ENCODE measurements at places on chromosomes 7 and 10.

GRCh38 chr10:86665218-86665607 is 3.1 kb upstream of the LDB3 start:
- no peak for DNase-seq

DNA sequence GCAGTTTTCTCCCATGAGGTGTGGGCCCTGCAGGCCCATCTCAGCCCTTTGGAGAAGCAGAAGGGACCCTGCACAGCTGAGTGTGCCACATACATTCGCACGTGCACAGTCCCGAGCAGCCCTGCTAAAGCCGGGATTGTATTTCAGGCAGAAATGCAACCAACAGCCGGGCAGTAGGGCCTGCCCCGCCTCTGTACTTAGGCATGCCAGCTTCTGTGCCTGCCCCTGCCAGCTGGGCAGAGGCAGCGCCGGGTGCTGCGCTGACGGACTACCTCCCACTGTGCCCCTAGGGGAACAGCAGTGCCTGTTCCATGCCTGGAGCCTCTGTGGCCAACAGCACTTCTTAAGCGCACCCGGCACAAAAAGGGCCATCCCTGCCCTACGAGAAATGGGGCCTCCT is 170.3 kb downstream of the NEURL1 start:
- no peak for DNase-seq

DNA sequence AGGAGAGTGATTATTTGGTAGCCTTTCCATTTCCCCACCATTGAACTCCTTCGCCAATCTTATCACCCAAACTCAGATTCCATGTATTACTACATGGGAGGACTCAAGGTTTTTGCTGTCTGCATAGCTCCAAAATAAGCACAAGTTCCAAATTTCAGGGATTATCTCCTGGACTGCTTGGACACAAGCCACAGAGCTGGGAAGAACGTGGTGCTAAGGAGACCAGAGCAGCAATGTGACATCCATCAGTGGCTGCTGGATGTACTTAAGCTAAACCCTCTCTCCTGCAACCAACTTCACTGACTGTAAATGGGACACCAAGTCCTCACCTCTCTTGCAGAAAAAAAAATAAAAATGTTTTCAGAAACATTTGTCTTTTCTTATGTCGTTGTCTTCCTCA is 56.3 kb downstream of the NRP1 start:
- no peak for DNase-seq

DNA sequence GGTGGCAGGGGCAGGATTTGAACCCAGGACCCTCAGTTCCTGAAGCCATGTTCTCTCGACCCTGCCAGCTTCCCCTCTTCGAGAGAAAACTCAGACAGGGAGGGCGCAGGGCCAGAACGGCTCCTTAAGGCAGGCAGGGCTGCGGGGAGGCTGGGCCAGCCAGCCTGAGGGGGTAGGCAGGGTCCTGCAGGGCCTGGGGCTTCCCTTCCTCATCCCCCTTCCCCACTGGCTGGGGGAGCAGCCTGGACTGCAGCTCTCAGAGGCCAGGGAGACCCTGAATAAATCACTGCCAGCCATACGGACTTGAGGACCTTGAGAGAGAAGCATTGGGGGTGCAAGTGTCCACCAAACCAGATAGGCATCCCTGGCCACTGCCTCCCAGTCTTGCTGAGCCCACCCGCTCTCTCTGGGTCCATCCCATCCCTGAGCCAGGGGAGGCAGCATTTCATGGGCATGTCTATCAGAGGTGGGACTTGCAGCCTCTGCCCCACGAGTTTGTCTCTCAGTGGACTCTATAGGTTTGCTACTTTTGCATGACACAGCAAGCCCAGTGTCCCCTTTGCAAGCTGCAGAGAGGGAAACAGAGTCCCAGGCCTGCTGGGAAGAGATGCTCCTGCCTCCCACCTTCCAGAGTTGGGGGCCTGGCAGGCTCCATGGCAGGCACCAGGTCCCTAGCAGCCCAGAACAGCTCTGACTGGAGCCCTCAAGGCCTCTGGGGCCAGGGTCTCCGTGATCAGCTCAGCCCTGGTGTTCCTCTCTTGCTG is 70.9 kb downstream of the MYL10 start:
- DNase-seq = no peak

DNA sequence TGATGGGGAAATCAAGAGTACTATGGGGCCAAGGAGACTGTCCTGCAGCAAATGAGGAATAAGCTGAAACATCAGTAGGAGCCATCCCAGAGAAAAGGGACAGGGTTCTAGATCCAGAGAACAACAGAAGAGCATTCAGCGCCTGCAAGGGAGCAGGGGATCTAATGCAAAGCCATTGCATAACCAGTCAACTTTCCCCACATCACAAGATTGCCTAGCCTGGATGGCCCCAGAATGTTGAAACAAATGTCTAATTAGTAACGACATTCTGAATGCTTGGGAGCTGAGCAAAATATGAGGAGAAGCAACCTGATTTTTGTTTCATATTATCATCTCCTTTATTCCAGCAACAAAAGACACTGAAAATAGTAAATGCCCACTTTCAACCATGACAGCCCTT is 2.7 kb upstream of the MPP7 start:
- DNase-seq = no peak

DNA sequence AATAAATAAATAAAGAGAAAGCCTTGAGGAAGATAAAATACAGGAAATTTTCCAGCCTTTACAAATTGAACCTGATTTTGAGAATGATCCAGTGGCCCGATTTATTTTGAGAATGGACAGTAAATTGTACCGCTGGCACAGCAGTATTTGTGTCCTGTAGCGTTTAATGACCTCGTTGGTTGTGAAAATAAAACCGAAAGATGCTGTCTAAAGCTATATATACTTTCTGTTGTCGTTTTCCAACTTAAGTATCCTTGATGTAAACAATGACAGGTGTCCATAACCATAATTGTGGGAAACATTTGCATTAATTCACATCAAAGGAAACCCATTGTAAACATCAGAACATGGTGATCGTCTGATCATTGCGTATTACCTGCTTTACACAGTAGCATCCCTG is 38.8 kb downstream of the TBXAS1 start:
- no peak for DNase-seq

- DNase-seq = no peak
Observed at GRCh38 chr10:113096128-113096996, 146.3 kb downstream of the TCF7L2 start.

- DNase-seq = no peak
Observed at GRCh38 chr7:29987083-29987482, 2.5 kb downstream of the SCRN1 start.

DNA sequence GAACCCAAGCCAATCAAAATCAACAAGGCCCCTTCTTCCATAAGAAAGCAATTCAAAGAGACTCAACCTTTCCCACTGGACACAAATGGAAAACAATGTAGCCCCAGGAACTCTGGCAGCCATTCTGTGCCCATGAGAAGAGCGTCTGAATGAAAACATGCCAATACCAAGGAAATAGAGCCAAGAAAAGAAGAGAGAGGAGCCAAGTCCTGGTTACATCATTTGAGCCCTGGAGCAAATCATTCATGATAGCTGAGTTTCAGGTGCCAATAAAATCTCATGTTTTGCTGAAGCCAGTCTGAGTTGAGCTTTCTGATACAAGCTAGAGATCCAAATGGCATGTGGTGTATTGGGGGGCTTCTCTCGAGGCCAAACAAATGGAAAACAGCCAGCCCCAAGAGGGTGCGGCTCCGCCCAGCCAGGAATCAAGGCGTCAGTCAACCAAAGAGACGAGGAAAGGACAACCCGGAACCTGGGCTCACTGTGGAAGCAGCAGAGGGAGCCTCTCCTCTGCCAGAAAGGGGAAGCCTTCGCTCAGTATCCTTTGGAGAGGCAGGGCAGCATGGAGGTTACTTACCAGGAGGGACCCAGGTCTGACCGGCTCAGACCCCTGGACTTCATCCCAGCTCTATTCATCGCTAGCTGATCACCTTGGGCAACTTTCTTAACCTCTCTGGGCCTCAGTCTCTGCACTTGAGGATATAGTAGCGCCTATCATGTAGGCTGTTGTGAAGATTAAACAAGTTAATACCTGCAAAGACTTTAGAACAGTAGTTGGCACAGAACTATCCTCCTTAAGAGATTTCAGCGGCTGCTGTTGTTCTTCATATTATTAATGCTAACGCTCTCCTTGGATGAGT is 61.8 kb downstream of the OAT start:
- DNase-seq = no peak

- DNase-seq = no peak
Observed at GRCh38 chr7:47451851-47452205, 130.1 kb downstream of the TNS3 start.

GRCh38 chr7:80614851-80615271 is 23.6 kb upstream of the CD36 start:
- DNase-seq = no peak

GRCh38 chr7:80869821-80870751 is 48.8 kb downstream of the SEMA3C start:
- no peak for DNase-seq

DNA sequence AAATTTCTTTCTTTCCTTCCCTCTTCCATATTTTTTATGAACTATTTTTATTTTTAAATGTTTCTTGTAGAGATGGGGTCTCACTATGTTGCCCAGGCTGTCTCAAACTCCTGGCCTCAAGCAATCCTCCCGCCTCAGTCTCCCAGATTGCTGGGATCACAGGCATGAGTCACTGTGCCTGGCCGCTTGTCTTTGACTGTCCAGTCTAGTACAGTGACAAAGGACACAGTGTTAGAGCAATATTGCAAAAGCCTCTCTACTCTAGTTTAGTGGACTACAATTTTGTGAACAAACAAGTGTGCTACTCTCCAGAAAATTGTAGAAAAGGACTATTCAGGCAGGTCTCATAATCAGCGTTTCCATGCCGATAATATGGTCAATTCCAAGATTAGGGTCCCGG is 11.0 kb downstream of the CPA4 start:
- DNase-seq = no peak

- no peak for DNase-seq
Observed at GRCh38 chr10:70928140-70928539, 39.8 kb upstream of the PCBD1 start.

GRCh38 chr7:96949766-96950165 is 55.6 kb upstream of the DLX6 start:
- DNase-seq = no peak

DNA sequence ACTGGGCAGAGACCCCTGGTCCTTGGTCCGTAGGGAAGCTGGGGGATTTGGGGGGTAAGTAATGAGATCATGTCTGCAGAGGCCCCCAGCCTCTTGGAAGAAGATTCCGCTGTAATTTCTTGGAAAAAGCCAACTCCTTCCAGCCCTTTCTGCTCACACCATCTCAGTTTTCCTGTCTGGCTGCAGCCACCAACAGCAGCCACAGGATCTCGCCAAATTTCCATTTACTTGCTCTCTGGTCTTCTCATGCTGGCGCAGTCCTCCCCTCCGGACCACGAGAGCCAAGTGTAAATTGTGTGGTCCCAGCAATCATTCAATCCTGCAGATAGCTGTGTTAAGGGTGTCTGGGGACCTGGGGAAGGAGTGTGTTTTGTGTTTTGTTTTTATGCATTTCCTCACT is 49.6 kb downstream of the ASB13 start:
- DNase-seq = no peak

DNA sequence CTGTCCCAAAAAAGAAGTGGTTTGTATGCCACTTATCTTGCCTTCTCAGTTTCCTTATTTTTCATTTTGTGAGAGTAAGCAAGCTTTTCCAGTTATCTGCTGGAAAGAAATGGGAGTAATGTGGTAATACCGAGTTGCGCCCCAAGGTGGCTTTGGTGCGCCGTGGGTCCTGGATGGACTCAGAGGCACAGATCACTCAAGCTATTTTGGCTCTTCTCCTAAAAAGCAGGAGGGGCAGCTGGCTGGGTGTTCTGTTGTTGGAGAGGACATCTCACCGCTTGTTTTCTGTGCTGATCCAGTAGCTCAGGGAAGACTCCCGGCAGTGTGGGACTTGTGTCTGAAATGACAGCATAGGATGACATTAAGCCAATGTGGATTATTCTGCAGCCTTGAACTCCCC is 16.4 kb downstream of the PRKRIP1 start:
- peak; percentile 37 for DNase-seq

- DNase-seq = no peak
Observed at GRCh38 chr7:55181762-55182161, 162.9 kb downstream of the EGFR start.

GRCh38 chr7:27165089-27165995 is at the start of gene HOXA9:
Gene HOXA9, minus strand, starts transcription at chr7:27165537. Its CDS starts 80 bp downstream, at chr7:27165457.
- DNase-seq = no peak

GRCh38 chr7:117134889-117135552 is 181.7 kb downstream of the ST7 start:
- DNase-seq = no peak

DNA sequence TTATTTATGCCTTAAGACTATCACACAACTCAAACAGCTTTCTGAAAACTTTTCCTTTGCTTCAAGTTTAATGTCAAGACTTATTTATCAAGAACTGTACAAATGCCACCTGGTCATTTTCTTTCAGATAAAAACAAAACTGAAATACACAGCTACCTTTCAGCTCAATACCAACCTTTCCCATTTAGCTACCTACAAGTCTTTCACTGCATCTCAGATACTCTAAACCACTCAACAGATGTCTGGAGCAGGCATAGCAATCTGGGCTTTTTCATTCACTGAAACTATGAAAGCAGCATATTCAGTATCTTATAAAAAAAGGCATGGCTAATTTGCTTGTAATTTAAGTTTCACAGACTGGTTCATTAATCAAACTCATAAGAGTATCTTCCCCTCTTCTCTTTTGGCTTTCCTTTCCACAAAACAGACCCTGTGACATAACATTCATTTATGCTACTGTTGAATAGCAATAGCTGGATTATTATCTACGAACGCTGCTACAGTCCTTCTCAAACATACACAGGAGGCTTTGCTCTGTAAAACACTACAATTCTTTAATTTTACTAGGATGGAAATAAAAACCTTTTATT is 8.2 kb downstream of the TRA2A start:
- DNase-seq = no peak

- DNase-seq = no peak
Observed at GRCh38 chr7:57367171-57367570, 82.8 kb upstream of the ZNF716 start.

DNA sequence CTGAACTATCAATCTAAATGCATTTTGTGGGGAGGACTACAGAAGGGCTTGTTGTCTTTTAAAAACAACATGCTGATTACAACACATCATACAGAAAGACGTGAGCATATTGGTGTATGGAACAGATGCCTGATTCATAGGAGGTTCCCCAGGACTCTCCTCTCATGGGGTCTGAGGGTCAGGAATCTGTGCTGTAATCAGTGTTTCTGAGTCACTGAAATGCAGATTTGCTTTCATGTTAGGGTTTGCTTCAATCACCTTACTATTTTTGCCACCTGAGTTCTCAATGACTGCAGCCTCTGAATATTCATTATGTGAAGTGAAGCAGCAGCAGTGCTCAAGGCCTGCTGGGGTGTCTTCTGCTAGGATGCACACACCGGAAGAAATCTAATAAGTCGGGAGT is 550 bp upstream of the ANK3 start:
- DNase-seq = no peak

- DNase-seq = no peak
Observed at GRCh38 chr7:141323826-141324225, 227.4 kb upstream of the AGK start.

DNA sequence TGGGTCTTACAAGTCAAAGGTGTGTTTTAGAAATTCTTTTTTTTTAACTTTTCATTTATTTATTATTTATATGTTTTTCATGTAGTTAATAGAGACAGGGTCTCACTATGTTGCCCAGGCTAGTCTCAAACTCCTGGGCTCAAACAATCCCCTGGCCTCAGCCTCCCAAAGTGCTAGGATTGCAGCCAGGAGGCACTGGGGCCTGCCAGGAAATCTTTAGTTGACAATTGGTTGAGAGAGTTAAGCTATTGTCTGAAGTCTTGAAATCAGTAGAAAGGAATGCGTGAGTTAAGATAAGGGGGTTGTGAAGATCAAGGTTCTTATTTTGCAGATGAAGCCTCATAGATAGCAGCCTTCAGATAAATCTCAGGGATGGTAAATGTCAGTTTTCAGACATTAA is 245.4 kb upstream of the GALNT17 start:
- DNase-seq = no peak

Measured in activated CD4-positive, alpha-beta T cell treated with anti-CD3 and anti-CD28 coated beads, Interleukin-2, amount 50 U/mL, for 4 hours (primary cell).